Activated CD4-positive, alpha-beta T cell treated with anti-CD3 and anti-CD28 coated beads, Interleukin-2, amount 10 ng/mL, durations not matched to agents 24 days and 14 days (primary cell): ENCODE measurements at places on chromosomes 11 and 22. TPM values are rescaled to one million over a fixed set of nuclear protein-coding genes. Genes with fewer than 3 reads are reported as not detected.

RASSF10 gene
- not detected in 2 replicates for total RNA-seq

APOA1 gene
- total RNA-seq: 0.36 TPM in 1 of 2 replicates, not detected in the other

CHRDL2 gene
- not detected in 2 replicates for total RNA-seq

DNA sequence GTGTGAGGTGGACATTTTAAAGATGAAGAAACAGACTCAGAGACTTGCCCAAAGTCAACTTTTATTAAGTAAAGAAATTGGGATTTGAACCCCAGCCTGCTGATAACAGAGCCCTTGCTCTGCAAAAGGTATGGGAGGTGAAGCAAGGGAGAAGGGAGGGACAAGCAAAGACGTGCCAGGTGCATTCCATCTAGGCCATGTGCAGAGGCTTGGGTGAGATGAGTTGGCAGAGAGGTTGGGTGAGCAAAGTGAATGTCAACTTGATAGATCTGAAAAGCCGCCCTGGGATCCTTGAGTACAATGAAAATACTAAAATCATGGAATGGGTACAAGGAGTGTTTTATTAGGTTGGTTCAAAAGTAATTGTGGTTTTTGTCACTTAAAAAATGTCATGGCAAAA is 341.3 kb downstream of the CADM1 start:
- H3K36me3 ChIP-seq: no peaks in the 10 kb centered on the region
- H3K27me3 ChIP-seq: peaks cover 6% of the 10 kb centered on the region
- H3K27ac ChIP-seq: no peak overlapping the region
- no peak overlapping the region for H3K4me3 ChIP-seq

GRCh38 chr11:68855205-68855981 is 13.7 kb upstream of the CPT1A start:
- no peak overlapping the region for H3K27ac ChIP-seq
- H3K4me3 ChIP-seq: peak overlapping the region; percentile 49
- no peaks in the 10 kb centered on the region for H3K4me1 ChIP-seq

DNA sequence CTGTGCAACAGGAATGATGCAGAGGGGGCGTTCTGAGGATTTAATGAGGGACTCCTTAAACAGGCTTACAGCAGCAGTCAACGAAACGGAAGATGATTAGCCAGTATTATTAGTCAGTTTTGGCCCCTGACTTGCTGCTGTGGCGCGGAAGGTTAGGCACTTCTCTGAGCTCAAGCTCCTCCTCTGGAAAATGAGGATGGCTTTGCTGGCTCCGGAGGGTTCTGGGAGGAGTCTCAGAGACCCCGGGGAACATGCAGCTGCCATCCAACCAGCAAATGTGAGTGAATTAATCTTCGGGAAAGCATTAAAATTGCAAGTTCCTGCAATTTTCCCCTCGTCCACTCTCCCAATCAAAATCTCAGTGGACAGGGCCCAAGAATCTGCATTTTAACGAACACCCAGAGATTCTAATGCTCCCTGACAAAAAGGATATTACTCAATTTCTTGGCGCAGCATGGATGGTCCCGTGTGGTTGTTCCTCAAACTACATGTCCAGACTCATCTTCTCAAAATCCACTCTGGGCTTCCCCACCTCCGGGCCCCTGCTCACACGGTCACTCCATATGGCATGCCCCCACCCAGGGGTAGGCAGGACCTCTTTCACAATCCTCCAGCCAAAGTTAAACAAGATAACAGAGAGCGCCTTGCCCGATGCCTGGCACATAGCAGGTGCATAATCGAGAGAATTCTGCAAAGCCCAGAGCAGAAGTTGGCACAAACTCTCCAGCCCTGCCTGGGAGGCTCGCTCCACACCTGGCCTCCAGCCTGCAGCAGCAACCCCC is 6.4 kb downstream of the ELFN2 start:
- no peak for DNase-seq
- H3K4me1 ChIP-seq: peaks cover 27% of the 10 kb centered on the region
- no peaks in the 10 kb centered on the region for H3K36me3 ChIP-seq
- no peak overlapping the region for H3K27ac ChIP-seq

- H3K36me3 ChIP-seq: no peaks in the 10 kb centered on the region
- H3K4me1 ChIP-seq: peaks cover 12% of the 10 kb centered on the region
- H3K4me3 ChIP-seq: no peak overlapping the region
- H3K27ac ChIP-seq: no peak overlapping the region
- peaks cover 12% of the 10 kb centered on the region for H3K27me3 ChIP-seq
- DNase-seq: no peak
These were observed 6.8 kb downstream of the OR52N2 start for GRCh38 chr11:5815534-5815933.

DNA sequence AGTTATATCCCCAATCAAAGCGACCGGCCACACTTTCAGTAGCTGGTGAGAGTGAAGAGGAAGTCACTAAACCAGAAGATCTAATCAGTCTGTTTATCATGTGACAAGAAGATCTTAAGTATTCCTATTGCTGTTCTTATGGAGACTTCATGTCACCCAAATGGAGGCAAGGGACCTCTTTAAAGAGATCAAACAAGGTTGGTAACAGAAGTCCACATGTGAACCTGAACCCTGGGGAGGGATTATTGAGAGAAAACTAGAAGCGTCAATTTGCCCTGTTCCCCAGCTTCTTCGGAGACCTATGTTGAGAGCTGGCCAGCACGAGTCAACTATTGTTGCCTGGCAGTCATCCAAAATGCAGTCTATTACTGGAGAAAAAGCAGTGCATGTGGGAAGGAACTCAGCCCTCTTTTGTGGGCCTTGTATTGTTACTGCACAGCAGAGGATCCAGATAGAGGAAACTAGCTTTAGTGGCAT is 76.9 kb upstream of the CTSC start:
- no peak overlapping the region for H3K27ac ChIP-seq
- peak overlapping the region; percentile 66 for H3K4me3 ChIP-seq
- peaks cover 2% of the 10 kb centered on the region for H3K36me3 ChIP-seq
- H3K4me1 ChIP-seq: peaks cover 38% of the 10 kb centered on the region

DNA sequence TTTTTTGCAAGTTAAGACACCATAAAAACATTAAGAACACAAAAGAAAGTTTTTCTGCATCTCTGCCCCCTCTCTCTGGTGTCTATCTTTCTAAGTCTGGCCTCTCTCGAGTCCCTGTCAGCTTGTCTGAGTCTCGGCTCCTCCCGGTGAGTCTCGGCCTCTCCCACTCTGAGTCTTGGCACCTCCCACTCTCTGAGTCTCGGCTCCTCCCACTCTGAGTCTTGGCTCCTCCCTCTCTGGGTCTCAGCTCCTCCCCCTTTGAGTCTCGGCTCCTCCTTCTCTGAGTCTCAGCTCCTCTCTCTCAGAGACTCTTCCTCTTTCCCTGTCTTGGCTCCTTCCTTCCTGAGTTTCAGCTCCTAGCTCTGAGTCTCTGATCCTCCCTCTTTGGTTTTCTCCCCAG is 72.5 kb upstream of the AMPD3 start:
- H3K27ac ChIP-seq: no peak overlapping the region
- peaks cover 7% of the 10 kb centered on the region for H3K27me3 ChIP-seq
- no peaks in the 10 kb centered on the region for H3K4me1 ChIP-seq
- DNase-seq: no peak

GRCh38 chr11:65858681-65859087 is 704 bp upstream of the CFL1 start:
- H3K4me1 ChIP-seq: peaks cover 45% of the 10 kb centered on the region
- peaks cover 57% of the 10 kb centered on the region for H3K36me3 ChIP-seq
- no peak for DNase-seq
- peak overlapping the region; percentile 94 for H3K27ac ChIP-seq
- peak overlapping the region; percentile 92 for H3K4me3 ChIP-seq
- H3K27me3 ChIP-seq: no peaks in the 10 kb centered on the region

- H3K4me3 ChIP-seq: no peak overlapping the region
- no peak overlapping the region for H3K27ac ChIP-seq
- H3K4me1 ChIP-seq: peaks cover 18% of the 10 kb centered on the region
- DNase-seq: no peak
- H3K27me3 ChIP-seq: no peaks in the 10 kb centered on the region
- peaks cover 71% of the 10 kb centered on the region for H3K36me3 ChIP-seq
These were observed 53.4 kb upstream of the SCUBE2 start for GRCh38 chr11:9144828-9145227.
